ENCODE measurements at places on chromosomes 4 and X. TPM values are rescaled to one million over a fixed set of nuclear protein-coding genes. Genes with fewer than 3 reads are reported as not detected.

The TMPRSS11A gene
- total RNA-seq: not detected

DNA sequence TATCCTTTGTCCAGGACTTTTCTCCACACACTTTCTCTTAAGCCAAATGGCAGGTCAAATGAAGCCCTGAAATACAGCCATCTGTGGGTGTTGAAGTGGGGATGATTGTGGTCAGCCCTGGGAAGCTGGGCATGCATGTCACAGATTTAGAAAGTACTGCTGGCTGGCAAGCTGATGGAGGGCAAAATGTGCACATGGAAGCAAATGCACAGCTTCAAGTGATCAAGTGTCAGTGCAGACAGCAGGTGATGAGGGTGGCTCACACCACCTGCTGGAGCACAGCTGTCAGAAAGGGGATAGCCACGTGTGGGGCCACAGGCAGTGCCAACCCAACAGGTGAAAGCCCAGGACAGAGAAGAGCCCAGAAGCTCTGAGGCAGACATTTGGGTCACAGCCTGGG is 40.3 kb upstream of the ATXN3L start:
- DNase-seq: no peak

The NAP1L2 gene
- 1.3 TPM for total RNA-seq

The ANK2 gene
- total RNA-seq: 5.2 TPM

The FAM53A gene
- 0.59 TPM for total RNA-seq

The MFAP3L gene
- total RNA-seq: 2.1 TPM

DNA sequence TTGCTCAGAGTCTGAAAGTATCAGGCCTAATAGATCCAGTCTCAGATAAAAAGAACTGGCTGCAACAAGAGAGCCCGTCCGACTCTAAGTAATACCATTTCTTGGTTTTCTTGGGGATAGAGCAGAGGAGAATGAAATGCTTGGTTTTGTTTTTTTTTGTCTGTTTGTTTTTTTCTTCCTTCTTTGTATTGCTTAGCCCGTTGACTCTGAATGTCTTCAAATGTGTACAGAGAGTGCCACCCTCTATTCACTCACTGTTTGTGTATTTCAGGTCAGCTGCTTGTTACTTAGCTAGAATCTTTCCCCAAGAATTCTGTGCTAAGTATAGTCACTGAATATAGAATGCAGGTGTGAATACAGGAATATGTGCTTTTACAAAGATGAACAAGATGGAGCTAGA is 5.7 kb upstream of the TMEM156 start:
- DNase-seq: no peak

The TCEAL4 gene
- total RNA-seq: 141 TPM

- peak; percentile 69 for DNase-seq
Measured at GRCh38 chrX:74535408-74536151, 78.8 kb downstream of the RLIM start.

DNA sequence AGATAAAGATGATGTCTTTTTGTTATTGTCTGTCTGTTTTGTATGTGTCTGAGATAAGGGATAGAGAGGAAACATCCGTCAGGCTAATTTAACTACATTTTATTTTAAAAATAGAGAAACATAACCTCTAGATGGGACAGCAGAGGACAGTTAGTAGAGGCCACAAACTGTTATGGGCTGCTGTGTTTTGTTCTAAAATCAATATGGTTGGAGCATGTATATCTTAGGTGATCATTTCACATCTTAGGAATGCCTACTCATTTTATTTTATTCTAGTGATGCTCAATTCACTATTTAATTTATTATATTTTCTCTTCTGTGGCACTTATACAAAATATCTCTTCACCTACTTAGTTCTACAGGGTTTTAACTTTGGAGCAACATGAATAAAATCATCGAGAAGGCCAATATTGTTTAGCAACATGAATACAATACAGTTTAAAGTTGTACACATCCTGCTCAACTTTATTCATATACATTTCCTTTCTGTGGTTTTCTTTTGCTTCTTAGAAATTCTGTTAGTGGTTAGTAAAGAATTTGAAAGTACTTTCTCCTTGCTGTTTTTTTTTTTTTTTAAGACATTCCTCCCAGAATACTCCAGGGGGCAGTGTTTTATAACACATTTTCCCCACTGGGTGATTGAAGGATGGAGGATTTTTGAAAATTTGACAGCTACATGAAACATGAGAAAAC is 392.9 kb downstream of the UNC5C start:
- no peak for DNase-seq

GRCh38 chrX:362937-363620 is 23.6 kb downstream of the PPP2R3B start:
- DNase-seq: peak; percentile 43

The ALAS2 gene
- total RNA-seq: 2.6 TPM

The RTL3 gene
- total RNA-seq: not detected

- DNase-seq: no peak
Measured at GRCh38 chr4:62822306-62822705, 1586.9 kb downstream of the TECRL start.

DNA sequence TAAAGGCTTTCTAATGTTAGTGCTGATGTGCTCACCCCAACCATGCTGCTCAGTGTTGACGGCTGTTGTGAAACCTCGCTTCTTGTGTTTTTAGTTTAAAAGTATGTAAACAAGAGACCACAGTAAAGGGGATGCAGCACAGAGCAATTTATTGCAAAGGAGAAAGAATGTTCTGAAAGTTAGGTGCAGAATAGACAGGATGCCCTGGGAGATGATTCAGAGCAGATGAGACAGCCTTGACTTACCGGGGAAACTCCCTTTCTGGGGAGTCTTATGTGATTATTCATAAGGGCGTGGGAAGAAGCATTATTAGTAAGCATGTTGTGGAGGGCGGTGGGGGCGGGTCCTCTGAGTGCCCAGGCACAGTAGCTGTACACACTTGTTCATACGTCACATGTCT is 47.7 kb downstream of the EVC start:
- no peak for DNase-seq

DNA sequence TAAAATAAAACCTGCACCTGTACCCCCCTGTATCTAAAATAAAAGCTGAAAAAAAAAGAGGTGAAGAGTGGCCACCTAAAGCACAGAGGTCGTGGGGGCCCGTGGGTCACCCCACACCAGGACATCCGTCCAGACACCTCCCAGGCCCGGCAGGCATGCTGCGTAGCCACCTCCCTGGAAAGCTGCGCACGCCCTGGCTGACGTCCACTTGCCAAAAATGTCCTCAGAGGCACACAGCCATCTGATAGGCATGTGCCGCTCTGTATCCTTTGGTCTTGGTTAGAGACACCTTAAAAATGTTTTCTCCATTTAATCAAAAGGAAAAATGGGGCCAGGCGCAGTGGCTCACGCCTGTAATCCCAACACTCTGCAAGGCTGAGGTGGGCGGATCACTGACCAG is 17.7 kb downstream of the FAM53A start:
- no peak for DNase-seq

GRCh38 chrX:24498975-24499374 is 33.9 kb downstream of the PDK3 start:
- DNase-seq: no peak

DNA sequence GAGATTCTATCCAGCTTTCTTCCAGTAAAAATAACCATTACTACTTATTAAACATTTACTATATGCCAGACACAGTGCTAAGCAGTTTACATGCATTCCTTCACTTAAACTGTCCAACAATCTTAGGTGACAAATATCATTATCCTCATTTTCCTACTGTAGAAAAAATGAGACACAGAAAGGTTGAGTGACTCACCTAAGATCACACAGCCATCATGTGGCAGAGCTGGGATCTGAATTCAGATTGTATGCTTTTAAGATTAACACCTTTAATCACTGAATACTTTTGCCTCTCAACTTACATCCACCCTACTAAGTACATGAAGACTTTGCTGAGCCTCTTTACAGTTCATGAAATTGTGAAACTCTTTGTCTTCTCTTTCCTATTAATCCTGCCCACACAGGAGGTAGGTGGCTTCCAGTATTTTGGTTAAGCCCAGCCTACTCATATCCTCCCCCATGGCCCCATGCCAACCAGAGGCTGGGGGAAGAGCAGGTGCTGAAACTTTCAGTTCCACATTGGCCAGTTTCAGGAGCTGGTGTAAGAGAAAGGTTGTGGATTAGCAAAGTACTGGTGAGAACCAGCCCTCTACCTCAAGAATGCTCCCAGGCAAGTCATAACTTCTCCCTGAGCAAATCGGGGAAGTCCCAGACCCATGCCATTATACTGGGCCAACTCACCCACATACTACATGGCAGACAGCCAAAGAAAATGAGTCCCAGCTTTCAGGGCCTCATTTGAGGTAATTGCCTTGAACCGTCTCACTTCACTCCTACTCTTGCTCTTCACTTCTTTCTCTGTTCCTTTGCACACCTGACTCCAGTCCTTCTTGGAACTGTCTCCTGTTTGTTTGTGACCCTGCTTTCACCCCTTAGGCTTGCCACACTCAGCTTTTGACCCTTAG is 211.1 kb downstream of the GUCY2F start:
- DNase-seq: no peak

The MAGEB16 gene
- total RNA-seq: not detected

The PDE6B gene
- total RNA-seq: 28.3 TPM

- DNase-seq: no peak
Measured at GRCh38 chr4:56892691-56893090, 15.0 kb upstream of the REST start.

DNA sequence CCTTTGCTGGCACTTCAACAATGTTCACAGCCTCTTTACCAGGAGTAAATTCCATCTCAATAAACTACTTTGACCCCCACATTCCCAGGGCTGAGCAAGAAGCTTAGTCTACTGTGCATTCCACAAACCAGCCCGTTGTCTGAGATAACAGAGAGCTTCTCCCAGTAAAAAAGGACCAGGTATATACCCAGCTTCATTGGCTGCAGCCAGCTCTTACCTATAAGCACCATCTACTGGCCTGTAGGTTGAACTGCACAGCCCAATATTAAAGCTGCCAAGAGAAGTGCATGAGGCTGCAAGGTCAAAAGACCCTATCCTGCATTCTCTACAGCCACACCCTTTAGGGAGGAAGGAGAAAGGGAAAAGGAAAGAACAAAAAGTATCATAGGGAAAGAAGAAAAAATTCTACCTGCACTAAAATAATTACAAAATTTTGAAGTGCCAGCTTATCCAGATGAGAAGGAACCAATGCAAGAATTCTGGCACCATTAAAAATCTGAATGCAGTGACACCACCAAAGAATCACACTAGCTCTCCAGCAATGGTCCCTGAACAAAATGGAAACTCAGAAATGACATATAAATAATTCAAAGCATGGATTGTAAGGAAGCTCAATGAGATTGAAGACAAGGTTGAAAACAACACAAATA is 45.7 kb upstream of the INTU start:
- no peak for DNase-seq

DNA sequence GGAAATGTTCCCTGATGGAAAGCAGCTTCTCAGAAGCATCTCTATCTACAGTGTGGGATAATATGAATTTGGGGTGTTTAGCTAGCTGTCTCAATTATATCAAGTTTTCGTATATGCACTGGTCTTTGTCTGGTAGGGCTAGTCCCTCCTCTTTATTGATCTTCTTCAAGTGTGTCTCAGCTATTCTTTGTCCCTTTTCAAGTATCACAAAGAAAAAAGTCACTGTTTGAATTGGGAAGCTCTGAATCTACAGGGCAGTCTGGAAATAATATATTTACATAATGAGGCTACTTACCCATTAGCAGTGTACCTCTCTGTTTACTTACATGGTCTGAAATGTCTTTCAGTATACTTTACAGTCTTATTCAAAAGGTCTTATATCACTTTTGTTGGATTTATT is 526.0 kb downstream of the IL1RAPL1 start:
- no peak for DNase-seq

GRCh38 chr4:140982613-140983340 is 150.5 kb downstream of the RNF150 start:
- no peak for DNase-seq

The CEP44 gene
- 16.8 TPM for total RNA-seq

DNA sequence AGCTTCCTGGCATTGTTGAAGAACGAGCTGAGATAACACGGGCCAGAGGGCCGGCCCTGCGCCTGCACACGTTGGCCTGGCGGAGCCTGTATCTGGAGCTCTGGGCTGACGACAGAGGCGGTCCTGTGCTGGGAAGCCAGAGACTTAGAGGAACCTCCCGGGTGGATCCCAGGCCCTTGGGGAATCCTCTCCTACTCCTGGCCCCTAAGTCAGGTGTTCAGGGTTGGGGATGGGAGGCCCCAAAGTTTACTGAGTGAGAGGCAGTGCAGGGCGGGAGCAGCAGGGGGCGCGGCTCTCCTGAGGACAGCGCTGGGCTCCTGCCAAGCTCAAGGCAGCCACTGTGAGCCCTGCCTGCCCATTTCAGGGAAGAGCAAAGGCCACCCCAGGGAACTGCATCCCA is 2.5 kb upstream of the HTRA3 start:
- DNase-seq: peak; percentile 83

DNA sequence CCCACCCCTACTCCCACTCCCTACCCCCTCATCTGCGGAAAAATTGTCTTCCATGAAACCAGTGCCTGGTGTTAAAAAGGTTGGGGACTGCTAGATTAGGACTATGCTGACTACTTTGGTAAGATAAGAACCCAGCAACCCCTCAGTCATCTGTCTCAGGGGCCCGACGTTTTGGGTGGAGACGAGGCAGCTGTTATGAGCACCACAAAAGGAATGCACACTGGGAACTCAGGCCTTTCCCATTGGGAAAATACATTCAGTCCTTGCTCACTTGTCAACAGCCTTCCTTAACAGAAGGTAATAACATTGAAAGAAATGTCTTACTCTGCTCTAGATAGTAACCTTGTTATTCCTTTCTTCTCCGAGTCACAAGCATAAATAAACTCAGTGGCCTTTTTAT is 310.8 kb downstream of the AFF2 start:
- no peak for DNase-seq

The RGS12 gene
- 55.1 TPM for total RNA-seq

GRCh38 chr4:7279902-7280301 is 87.6 kb downstream of the SORCS2 start:
- DNase-seq: no peak

The HS6ST2 gene
- total RNA-seq: 2.5 TPM

The USP17L29 gene
- not detected for total RNA-seq

The GPR173 gene
- 0.49 TPM for total RNA-seq

DNA sequence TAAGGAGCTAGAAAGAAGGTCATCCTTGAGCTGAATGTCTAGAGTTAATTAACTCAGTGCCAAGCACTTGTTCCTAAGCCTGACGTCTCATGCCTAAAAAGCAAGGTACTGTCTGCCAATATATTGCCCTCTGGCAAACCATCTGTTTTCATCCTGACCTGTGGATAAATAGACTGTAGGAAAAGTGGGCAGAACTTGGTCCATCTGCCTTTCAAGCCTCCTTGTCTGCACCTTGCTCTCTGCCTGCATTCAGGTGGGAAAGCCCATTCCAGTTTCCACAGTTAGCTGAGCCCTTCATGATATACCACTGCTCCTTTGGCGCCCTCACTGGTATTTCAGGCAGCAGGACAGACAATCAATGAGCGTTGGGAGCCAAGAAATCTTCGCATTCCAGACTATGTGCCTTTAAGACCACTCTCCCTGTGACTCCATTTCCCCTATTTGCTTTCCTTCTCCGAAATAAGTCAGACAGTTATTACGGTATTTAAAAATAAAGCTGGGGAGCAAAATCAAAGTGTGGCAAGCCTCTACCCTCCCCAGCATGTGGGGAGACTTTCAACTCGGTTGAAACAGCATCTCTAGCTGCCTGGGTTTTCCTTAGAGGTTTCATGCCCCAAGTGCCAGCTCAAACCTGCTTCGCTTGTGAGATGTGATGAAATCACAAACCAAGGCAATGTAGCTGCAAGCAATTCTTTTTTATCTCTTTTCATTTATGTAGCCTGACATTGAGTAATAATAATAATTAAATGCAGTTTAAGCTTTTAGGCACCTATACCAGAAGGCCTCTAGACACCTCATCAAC is 2.5 kb upstream of the CCDC149 start:
- no peak for DNase-seq
